ENCODE measurements at places on chromosomes 5 and 9.

DNA sequence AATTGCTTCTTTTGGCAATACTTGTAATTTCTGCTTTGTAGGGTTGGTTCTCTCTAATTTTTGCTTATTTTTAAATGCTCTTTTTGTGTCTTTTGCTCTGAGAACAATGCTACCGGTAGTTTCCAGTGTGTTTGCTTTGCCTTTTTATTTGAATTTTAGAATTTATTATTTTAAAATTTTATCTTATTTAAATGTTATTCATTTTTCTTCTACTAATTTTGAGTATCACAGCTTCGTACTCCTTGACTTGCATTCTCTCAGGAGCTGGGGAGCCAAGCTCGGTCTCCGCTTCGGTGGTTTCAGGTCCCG, 45.9 kb downstream of the ANXA2R start:
- DNase-seq, result no peak

DNA sequence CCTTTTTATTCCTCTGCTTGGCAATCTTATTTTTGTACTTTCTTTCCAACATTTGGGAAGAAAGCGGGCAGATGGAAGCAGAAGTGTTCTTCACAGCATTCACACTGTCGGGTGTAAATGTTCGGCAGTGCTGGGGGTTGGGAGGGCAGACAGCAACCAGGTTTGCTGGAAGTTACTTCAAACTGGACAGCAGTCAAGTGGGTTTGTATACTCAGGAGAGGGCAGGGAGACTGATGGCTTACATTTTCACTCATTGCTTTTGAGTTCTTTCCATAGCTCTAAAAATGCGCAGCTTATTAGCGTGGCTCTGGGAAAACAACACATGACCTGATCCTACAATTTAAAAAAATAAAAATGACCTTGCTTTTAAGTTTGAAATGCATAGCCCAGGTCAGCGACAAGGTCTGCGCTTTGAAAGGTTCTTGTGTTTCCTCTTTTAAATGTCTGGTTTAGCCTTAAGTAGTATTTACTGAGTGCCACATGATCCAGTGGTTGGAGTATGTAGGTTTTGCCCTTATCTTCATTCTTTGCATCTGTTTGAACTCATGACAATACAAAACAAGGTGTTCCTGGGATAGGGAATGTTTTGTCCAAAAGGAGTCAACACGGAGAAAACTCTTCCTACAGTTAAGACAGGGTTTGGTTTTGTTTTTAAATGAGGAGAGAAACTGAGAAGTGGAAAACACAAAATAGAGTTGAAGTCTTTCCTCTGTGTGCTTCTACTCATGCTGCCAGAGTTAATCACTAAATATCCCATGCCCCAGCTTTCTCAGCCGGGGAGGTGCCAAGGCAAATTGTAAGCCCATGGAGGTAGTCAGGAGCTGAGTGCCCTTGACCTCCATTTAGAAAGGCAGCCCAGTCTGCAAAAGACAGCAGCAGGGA, 132.7 kb upstream of the DMRT1 start:
- DNase-seq, result no peak

- DNase-seq, result no peak
These were observed 161.1 kb upstream of the PANK3 start for GRCh38 chr5:168740092-168740800.

GRCh38 chr5:170200876-170201275, 31.9 kb upstream of the C5orf58 start:
- DNase-seq, result no peak

DNA sequence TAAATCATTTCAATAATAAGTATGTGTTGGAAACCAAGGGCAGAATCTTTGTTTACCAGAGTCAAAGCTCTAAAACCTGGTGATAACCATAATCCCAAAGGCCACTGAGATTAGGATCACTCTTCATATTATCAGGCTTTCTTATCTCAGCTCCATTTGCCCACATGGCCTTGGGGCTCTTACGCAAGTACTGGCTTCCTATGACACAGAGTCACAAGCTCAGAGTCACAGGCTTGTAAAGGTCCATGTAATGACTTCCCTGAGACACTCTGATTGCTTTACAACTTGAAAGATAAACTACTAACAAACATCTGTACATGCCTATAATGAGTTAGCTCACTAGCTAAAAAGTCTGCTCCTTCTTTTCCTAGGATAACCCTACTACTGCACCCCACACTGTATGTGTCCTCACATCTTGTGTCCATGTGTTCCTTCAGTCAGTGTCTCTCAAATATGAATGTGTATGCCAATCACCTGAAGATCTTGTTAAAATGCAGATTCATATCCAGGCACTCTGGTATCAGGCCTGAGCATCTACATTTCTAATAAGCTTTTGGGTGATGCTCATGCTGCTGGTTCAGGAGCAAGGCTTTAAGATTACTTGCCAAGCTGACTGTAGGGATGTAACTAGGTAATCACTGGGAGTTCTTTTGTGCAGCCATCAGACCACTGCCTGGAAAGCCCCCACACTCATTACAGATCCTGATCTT, 28.4 kb downstream of the SEMA6A start:
- no peak for DNase-seq

DNA sequence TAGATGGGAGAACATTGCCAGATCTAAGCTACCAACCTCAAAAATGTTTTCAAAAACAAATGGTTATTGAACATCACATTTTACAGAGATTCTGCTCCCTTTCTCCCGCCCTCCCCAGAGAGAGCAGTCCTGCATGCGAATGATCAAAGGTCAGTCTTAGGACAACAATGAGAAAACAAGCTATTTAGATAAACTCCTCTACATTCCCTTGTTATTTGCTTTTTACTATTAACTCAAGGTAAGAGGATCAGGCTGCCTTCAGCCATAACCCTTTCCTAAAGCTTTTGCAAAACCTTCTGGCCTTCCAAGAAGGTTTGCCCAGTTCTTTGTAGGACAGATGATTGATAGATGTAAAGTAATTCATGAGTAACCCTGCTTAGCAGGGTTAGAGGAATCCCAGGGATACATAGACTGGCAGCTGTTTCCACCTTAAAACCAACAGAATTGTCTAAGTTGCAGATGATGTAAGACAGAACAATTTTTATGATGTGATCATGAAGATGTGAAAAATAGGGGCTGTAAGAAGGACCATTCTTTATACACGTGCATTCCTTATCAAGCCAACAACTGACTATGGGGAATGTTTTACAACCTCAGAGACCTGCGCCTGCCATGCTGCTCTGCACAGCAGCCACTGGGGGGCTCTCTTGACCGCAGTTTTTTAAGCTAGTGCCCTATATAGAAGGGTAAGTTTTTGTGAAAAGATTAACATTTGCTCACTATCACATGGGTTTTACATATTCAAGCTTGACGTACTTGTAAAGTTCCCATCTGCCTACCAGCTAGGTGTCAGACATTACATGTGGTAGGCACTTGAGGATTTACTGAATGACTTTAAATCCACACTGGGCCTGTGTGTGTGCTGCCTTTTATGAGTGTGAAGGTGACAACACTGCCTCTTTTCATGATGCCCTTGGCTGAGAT, 2.3 kb upstream of the ZNF782 start:
- DNase-seq, result peak; percentile 75

All from activated CD8-positive, alpha-beta memory T cell treated with anti-CD3 and anti-CD28 coated beads, Interleukin-2, amount 50 U/mL, for 4 hours (primary cell).